ENCODE measurements at places on chromosomes 1 and 21.

- DNase-seq = no peak
These were observed 283.0 kb downstream of the PAPPA2 start for GRCh38 chr1:176745945-176746344.

DNA sequence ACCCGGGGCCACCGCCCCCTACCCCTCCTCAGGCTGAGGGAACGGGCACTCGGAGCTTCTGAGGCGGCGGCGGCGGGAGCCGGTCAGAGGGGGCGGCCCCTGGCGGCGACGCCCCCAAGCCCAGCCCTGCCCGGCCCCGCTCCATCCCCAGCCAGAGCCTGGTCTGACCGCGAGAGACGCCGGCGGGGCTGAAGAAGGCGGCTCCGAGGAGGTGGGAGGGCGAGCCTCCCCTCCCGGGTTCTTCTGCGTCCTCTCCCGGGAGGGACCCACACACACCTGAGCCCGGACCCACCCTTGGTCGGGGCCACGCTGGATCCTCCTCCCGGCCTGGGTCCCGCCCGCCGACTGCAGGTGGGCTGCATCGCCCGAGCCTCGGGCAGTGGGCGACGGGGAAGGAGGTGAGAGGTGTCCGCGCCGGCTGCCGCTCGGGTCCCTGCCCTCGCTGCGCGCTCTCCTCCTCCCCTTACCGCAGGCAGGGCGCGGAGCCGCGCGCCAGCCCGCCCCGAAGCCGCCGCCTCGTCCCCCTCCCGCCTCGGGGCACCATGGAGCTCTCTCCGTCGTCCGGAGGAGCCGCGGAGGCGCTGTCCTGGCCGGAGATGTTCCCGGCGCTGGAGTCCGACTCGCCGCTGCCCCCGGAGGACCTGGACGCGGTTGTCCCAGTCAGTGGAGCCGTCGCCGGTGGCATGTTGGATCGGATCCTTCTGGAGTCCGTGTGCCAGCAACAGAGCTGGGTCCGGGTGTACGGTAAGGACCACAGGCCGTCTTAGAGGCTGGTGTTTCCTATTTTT, at the start of gene RASAL2:
RASAL2 (plus strand) TSS at position 154 of the 788 bp plus-strand sequence; CDS start at position 543, 389 bp downstream.
- DNase-seq = no peak

DNA sequence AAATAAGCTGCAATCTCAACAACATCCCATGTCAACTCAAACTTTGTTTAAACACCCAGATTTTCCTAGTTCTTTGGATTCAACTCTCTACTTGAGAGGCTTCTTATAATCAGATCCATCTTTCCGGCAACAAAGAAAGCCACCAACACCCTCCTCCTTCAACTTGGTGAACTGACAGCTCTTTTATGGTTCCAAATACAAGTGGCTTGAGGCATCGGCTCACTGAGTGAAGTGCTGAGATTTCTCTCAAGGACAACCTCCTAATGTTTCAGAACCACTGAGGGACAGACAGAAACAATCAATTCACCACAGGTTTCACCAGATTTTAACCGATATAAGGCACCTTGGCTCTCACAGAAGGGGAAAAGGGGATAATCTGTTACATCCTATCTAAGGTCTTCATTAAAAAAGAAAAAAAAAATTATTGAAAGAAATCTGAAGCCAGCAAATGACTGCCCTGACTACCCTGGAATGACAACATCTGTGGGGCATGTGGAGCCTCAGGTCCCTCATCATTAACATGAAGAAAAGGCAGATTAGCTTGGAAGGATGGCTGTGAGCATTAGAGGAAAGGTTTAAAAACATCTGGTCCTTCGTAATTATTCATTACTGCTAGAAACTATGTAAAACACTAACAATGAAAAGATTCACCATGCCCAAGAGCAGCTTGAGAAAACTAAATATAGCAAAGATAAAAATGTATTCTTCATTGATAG, 50.9 kb downstream of the PTPN14 start:
- no peak for DNase-seq

GRCh38 chr1:180123463-180123936, 31.2 kb upstream of the QSOX1 start:
- DNase-seq = no peak

GRCh38 chr21:34889320-34889675, 159.8 kb downstream of the RUNX1 start:
- DNase-seq = peak; percentile 41

- DNase-seq = no peak
These were observed 574.0 kb downstream of the LRRIQ3 start for GRCh38 chr1:73623946-73624345.
